Cortex of kidney (tissue), 1 donor: ENCODE measurements at places on chromosomes 11 and 22.

DNA sequence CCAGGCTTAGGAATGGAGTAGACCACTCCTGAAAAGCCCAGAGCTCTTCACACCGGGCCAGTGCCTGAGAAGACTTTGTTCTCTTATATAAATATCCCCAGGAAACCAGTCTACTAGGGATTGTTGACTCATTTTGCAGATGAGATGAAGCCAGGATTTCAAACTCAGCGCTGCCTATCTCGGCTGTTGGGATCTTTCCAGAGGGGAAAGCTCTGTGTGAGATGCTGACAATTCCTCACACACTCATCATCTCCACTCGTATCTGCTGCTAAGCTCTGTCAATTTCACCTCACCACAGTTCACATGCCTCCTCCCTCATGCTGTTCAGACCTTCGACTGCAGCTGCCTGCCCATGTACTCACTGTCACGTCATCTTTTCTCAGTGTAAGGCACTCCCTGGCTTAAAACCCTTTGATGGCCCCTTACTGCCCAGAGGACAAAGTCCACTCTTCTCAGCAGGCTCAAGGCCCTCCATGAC is 12.5 kb downstream of the USH1C start:
- no peak for DNase-seq

DNA sequence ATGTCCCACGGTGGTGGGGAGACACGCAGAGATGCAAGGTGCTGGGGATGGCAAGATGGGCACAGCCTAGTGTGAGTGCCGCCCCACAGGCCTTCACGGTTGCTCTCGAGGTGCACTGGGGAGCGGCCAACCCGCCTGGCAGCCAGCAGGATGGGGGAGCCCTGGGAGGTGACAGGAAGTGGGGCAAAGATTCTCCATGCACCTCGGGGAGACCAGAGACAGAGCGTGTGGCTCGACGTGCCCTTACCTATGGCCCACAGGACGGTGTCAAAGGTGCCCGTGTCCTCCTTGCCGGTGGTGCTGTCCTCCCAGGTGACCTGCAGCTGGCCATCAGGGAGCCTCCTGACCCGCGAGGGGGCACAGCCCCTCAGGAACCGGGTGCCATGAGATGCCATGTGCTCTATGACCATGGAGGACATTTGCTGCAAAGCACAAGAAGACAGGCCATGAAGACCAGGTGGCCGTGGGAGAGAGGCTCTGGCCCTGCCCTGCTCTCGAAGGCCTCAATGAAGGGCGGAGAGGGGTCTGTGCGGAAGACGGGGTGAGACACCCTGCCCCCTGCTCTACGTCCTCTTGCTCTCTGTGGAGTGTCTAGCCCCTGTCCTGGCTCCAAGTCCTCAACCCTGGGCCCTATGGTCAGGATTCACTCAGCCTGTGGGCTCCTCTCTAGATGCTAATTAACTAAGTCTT is 40.6 kb upstream of the GNB1L start:
- DNase-seq, result no peak

DNA sequence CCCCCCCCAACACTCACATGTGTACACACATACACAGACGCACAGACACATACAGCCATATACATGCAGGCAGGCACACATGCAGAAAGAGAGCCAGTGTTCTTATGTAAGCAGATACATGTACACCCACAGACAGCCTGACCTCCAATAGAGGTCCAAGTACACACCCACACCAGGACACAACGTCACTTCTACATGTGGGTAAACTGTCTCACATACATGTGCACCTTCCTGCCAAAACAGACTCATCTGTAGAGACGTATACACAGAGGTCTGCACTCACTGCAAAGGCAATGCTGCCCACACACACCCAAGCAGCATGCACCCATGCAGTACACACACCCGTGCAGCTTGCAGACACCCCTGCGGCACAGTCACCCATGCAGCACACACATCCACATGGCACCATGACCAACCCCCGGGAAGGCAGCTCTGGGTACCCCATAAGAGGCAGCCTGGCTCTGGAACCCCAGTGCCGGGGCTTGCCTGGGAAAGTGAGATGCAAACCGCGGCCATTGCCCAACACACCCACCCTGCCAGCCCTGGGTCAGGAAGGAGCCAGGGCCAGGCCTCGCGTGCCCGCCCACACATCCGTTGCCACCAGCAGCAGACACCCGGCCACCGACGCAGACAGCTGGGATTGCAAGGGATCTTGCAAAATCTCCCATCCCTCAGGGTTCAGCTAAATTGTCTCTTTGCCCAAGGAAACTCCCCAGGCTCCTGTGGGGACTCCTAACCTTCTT is 10.1 kb downstream of the CASTOR1 start:
- no peak for DNase-seq

GRCh38 chr11:74755395-74755995 is 6.8 kb downstream of the RNF169 start:
- no peak for DNase-seq

- DNase-seq, result no peak
Measured at GRCh38 chr11:111349191-111349695, 29.8 kb downstream of the POU2AF1 start.
